ENCODE measurements at places on chromosomes 1 and 21.
A peak's percentile ranks its signal among the peaks of the same experiment; 100 is the strongest.

DNA sequence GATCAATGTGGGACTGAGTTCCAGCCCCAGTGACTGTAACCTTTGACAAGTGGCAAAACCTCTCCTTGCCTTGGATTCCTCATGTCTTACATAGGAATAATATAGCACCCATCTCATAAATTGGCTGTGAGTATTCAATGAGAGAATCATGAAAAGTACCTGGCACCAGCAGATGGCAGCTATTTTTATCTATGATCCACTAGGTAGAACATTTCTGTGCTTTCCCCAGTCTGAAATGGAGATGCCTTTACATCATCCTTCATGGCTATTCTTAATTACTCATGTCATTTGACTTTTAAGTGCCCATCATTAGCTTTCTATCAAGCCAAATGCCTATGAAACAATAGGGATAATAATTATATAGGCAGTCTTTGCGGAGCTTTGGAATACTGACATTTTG, 130.1 kb downstream of the TGFB2 start:
- no peak for DNase-seq

- DNase-seq = no peak
Observed at GRCh38 chr21:45380566-45380965, 24.4 kb upstream of the COL18A1 start.

- no peak for DNase-seq
Observed at GRCh38 chr1:69569175-69569541, 1.4 kb downstream of the LRRC7 start.

DNA sequence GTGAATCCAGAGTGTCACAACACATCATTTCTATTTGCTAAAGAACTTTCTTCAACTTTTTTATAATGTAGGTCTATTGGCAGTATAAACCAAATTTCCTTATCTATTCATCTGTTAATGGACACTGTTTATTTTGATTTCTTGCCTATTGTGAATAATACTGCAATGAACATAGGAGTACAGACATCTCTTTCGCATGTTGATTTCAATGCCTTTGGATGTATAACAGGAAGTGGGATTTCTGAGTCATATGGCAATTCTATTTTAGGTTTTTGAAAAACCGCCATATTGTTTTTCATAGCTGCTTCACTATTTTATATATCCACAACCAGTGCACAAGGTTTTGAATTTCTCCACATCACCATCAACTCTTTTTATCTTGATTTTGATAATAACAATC, 198.7 kb downstream of the KCNT2 start:
- no peak for DNase-seq

- DNase-seq = no peak
Observed at GRCh38 chr1:21436488-21437340, 3.2 kb upstream of the NBPF3 start.

- DNase-seq = no peak
Observed at GRCh38 chr1:41013796-41014195, 7.7 kb downstream of the SLFNL1 start.

DNA sequence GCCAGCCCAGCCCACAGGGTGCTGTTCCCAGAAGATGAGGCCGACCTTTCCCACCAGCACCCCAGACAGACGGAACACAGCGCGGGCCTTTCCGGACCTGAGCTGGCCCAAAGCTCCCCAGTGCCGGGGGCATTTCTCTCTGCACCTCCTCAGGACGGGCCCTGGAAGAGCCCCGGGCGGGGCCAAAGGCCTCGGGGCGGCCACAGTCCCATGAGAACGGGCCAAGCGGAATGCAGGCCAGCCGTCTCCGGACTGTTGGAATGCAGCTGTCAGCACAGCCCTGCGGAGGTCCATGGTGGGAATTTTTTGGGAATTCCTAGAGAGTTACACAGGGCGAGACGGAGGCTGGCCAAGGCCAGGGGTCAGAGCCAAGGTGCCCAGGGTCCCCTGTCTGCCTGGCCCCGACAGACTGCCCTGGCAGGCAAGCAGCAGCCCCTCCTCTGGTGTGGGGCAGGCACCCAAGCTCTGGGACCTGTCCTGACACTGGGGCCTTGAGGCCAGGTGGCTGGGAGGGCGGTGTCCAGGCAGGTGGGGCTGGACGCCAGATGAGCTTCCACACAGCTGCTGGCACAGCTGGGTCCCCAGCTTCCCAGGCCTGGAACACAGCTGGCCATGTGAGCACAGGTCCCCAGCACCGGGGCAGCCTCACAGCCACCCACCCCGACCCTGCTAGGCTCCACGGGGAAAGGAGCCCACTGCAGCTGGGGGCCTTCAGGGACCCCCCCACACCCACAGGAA, 63.0 kb downstream of the MEGF6 start:
- no peak for DNase-seq

- DNase-seq = no peak
Observed at GRCh38 chr21:45830720-45831366, 150.7 kb upstream of the COL6A1 start.

GRCh38 chr1:201511396-201511940, 4.5 kb upstream of the CSRP1 start:
- no peak for DNase-seq

DNA sequence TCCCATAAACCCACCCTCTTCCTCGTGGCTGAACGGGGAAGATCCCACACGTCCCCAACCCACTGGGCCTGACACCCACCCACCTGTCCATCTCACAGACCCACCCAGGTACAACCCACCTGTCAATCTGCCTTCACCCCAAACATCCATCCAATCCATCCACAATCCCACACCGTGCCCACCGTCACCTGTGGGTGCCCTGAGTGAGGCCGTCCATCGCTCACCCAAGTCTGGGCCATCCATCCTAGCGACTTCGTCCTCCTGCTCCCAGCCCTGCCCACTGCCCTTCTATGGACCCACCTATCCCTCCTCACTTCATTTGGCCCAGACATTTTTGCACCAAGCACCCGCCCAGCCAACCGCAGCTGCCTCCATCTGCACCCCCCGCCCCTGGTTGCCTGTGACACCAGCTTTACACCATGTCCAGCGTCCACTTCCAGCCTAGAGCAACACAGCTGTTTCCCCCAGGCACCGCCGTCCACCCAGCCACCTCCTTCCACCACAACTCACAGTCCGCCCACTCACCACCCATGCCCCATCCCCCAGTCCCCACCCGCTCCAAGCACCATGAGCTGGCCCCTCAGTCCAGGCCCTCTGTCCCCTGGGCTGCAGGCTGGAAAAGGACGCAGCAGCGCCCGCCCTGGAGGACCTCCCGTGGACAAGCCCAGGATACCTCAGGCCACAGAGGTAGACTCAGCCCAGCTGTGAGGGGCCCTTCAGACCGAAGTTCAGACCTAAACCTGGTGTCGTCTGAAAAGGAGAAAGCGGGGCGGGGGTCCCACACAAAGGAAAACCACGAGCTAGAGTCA, 7.7 kb downstream of the TTLL10 start:
- DNase-seq = no peak

DNA sequence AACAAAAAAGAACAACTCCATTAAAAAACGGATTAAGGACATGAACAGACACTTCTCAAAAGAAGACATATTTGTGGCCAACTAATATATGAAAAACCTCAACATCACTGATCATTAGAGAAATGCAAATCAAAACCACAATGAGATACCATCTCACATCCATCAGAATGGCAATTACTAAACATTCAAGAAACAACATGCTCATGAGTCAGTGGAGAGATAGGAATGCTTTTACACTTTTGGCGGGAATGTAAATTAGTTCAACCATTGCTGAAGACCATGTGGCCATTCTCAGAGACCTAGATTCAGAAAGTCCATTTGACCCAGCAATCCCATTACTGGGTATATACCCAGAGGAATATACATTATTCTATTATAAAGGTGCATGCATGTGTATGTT, 1442.6 kb upstream of the B3GALT2 start:
- no peak for DNase-seq

GRCh38 chr1:167526667-167527383, 8.5 kb upstream of the CD247 start:
- DNase-seq = no peak

DNA sequence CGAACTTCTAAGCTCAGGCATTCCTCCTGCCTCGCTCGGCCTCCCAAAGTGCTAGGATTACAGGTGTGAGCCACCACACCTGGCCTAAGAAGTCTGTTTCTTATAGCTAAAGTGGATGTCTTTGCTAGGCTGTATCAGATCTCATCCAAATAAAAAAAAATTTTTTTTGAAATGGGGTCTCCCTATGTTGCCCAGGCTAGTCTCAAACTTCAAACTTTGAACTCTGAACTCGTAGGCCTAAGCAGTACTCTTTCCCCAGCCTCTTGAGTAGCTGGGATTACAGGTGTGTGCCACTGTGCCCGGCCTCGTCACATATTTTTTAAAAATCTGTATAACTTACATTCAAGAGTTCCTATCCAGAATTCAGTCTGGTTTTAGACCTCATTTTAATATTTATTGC, 40.5 kb downstream of the RPRD2 start:
- DNase-seq = no peak

- DNase-seq = no peak
Observed at GRCh38 chr1:180644526-180645192, 12.8 kb downstream of the XPR1 start.

DNA sequence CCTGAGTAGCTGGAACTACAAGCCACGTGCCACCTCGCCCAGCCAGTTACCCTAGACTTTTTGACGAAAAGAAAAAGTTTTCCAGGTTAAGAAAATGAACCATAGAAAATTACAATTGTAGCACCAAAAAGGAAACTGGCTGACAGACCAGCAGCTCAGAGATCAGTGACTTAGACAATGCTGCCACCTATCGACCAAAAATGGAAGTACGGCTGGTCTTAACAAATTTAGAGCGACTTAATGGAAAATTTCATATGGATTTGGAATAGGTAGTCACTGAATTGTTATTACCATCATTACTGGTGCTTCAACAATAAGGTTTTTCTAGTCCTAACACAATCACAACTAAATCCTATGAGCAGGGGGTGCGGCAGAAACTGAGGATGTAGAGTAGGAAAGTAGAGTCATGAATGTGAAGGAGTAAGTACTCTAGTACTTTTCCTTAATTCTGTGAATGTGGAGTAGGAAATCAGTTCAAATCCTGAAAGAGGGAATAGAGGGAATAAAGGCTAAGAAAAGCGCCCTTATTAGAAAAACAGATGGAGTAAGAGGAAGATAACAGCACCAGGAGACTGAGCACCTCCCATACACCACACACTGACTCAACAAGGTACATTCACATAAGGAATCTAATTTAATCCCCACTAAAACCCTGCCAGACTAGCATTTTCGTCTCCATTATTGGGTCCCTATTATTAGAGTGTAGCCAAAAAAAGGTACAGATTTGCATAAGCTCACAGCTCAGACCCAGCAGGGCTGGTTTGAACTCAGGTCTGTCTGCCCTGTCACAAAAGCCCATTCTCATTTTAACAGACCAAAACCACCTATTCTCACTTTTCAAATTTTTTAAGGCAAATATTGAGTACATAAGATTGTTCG, 37.9 kb upstream of the MGST3 start:
- DNase-seq = peak; percentile 78

DNA sequence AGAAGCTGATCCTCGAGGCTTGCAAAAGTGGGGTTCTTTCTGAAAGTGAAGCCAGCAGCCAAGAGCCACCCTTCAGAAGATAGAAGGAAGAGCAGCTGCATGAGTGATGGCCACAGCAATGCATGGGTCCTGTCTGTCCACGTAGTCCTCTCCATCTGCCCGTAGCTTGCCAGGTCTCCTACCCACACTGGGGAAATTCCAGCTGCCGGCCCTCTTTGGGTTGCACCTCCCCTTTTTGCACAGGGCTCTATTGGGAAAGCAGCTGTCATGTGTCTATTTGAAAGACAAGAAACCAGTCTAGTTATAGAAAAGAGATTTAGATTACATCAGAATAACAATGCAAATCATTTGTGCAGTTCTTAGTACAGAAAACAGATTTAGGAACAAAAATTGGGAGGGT, 204.4 kb downstream of the GIPC2 start:
- DNase-seq = no peak

DNA sequence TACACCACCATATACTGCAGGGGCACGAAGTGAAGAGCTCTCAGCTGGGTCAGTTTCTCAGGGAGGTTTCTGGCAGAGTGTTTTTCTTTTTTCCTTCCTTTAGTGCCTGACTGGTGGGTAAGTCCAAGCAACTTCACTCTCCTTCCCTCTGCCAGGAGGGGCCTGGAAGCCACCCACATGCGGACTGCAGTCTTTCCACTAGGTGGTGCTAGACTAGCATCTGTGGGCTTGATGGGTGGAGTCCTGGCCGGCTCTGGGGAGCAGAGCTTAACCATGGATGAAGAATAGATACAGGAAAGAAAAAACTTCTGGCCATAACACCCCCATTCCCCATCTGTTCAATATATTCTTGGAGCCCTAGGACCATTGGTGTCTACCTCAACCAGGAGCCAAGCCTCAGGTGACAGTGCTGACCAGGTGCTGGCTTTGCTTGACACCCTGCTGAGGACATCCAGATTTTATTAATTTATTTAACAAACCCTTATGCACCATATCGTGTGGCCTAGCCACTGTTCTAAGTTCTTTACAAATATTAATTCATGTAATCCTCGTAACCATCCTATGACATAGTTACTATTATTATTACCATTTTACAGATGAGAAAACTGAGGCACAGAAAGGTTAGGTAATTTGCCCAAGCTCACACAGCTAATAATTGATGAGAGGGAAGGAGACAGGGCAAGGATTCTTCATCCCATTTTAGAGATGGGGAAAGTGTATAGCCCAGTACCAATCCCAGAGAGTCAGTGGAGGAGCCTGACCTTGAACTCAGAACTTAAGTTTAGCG, 126.7 kb upstream of the CSF3R start:
- peak; percentile 5 for DNase-seq

- DNase-seq = no peak
Observed at GRCh38 chr1:2068951-2069350, 18.7 kb downstream of the PRKCZ start.

GRCh38 chr1:53575141-53575954, 116.1 kb downstream of the DMRTB1 start:
- no peak for DNase-seq

DNA sequence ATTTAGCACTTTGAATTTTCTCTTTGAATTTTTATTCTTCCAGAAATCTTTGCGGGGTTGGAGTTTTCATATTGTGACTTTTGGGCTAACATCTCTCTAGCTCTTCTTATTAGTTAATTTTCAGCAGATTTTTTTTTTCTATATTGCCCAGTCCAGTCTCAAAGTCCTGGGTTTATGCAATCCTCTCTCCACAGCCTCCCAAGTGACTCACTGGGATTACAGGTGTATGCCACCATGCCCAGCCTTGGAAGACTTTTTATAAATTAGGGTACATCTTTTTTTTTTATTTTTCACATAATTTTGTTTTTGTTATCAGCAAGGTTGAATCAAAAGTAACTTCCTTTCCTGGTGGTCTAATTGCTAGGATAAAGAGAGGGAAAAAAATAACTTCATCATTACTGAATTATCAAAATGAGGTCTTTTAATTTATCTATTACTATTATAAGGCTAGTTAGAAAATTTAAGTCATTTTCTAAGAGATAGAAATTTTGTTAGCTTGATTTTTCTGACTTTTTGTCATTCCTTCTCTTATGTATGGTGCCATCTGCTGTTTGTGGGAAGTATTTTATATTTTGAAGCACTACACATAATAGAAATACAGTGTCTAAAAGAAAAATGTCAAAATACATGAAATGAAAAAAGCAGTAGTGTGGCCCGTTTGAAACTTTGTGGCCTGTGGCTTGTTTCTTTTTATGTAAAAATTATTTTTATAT, 273.4 kb upstream of the CACYBP start:
- DNase-seq = no peak

GRCh38 chr1:23091545-23091944, 72.3 kb downstream of the KDM1A start:
- DNase-seq = no peak
